ENCODE measurements at places on chromosomes 13 and 19. TPM values are rescaled to one million over a fixed set of nuclear protein-coding genes. Genes with fewer than 3 reads are reported as not detected.

The ZNF175 gene
- total RNA-seq, result 7.5 TPM

The SIGLEC5 gene
- 0.11 TPM for total RNA-seq

The MRPL4 gene
- total RNA-seq, result 213 TPM

The MATK gene
- 43.1 TPM for total RNA-seq

The DNASE2 gene
- 14.3 TPM for total RNA-seq

GRCh38 chr13:47726394-47726793, 274.7 kb downstream of the SUCLA2 start:
- no peak for DNase-seq

GRCh38 chr13:46097015-46097414, 7.8 kb downstream of the CPB2 start:
- no peak for DNase-seq

DNA sequence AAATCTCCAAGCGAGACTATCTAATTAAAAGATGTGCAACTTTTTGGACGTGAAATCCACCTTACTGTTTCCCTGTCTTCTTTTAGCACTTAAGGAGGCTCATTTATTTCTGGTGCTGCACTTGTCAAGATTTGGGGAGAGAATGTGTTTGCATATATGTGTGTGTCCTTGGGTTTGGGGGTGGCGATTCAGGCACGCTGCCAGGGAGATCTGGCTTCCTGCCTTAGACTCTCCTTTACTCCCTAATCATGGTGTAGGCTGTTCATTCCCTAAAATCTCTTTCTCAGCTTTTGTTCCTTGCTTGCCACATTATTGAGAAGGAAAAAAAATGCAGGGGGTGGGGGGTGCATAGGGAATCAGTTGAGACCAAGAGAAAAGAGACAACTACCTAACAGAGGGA, 271.2 kb downstream of the DCLK1 start:
- DNase-seq, result no peak

- DNase-seq, result no peak
These were observed 286.3 kb downstream of the TBC1D4 start for GRCh38 chr13:75195495-75196146.

DNA sequence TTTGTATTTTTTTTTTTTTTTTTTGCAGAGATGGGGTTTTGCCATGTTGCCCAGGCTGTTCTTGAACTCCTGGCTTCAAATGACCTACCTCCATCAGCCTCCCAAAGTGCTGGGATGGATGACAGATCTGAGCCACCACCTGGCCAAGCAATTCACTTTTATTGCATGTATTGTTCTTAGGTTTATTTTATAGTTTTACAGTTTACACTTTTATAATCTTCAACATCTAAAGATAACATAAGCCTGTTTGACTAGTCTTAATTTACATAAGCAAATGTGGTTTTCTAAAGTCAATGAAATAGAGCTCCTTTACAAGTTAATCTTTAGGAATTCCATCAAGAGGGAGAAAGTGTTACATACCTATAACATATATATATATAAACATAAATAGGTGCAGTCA, 9.5 kb upstream of the MPV17L2 start:
- no peak for DNase-seq

DNA sequence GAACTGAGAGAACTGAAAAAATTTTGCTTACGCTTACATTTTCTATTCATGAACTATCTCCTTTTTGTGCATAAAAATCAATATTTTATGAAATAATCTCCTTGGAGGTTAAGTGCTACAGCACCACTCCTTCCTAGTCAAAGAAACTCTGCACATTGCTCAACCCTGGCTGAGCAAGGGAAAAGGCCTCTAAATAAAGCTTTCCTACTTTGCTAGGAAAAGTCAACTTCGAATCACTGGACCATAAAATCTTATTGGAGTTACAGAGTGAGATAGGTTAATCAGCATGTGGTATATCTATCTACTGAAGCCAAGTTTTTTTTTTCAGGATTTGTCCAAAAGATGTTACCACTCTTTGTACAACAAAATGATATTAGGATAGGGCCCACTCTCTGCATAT, 57.5 kb upstream of the HMGB1 start:
- no peak for DNase-seq

DNA sequence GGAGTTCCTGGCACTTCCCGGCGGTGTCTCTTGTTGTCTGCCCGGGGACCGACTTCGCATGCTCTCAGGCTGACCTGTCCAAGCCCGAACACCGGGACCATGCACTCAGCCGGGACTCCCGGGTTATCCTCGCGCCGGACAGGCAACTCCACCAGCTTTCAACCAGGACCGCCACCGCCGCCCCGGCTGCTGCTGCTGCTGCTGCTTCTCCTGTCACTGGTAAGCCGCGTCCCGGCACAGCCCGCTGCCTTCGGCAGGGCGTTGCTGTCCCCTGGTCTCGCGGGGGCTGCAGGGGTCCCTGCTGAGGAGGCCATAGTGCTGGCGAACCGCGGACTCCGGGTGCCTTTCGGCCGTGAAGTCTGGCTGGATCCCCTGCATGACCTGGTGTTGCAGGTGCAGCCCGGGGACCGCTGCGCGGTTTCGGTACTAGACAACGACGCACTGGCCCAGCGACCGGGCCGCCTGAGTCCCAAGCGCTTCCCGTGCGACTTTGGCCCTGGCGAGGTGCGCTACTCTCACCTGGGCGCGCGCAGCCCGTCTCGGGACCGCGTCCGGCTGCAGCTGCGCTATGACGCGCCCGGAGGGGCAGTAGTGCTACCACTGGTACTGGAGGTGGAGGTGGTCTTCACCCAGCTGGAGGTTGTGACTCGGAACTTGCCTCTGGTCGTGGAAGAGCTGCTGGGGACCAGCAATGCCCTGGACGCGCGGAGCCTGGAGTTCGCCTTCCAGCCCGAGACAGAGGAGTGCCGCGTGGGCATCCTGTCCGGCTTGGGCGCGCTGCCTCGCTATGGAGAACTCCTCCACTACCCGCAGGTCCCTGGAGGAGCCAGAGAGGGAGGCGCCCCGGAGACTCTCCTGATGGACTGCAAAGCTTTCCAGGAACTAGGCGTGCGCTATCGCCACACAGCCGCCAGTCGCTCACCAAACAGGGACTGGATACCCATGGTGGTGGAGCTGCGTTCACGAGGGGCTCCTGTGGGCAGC, 661 bp downstream of the FREM2 start:
- no peak for DNase-seq

DNA sequence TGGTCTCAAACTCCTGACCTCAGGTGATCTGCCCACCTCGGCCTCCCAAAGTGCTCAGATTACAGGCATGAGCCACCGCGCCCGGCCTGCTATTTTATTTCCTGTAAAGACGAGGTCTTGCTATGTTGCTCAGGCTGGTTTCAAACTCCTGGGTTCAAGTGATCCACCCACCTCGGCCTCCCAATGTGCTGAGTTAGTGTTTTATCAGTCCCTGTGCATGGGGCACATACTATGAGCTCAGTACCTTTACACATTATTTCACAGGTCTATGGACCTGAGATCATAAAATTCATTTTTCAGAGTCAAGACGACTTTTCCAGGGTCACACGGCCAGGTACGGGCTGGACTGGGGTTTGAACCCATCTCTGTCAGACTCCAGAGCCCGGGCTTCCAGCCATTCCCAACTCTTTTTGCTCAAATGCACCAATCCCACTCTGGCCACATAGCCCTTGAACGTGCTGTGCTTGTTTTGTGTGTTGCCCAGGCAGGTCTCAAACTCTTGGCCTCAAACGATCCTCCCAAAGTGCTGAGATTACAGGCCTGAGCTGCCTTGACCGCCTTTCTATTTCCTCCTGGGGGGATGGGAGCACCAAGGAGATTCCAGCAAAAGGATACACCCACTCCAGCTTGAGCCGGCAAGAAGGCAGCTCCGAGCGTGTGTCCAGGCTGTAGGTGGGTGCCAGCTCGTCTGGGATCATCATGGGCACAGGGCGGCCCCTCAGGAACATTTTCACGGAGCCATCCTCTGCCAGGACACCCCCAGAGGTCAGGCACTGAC, 1.1 kb downstream of the EML2 start:
- DNase-seq, result no peak

GRCh38 chr19:4503132-4503824, 15.0 kb downstream of the PLIN4 start:
- no peak for DNase-seq
